Glutamatergic neuron (in vitro differentiated cells): ENCODE measurements at places on chromosomes 16 and 17. TPM values are rescaled to one million over a fixed set of nuclear protein-coding genes. Genes with fewer than 3 reads are reported as not detected.

GRCh38 chr17:34098699-34099098 is 156.4 kb upstream of the CCL2 start:
- H3K27ac ChIP-seq = no peak overlapping the region
- peaks cover 11% of the 10 kb centered on the region for H3K4me1 ChIP-seq

The PRCD gene
- total RNA-seq = 1.4 TPM

DNA sequence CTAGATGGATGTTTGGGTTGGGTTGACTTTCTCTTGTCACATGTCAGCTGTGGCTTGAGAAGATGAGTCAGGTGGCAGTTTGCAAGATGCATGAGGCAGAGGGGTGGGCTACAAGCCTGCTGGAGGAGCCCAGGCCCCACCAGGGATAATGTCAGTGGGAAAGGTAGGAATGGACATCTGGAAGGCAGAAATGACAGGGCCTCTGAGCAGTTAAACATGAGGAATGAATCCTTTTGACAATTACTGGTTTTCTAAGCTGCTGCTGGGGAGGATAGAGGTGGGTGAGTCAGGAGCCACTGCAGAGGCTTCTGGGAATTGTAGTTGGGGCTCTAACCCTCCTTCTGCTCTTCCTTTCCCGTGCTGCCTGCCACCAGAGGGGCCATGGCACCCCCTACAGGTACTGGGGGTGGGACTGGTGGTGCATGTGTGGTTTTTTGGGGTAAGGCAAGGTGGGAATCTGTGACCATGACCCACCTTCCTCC is 15.7 kb downstream of the SLC52A1 start:
- no peak overlapping the region for H3K27ac ChIP-seq
- peaks cover 3% of the 10 kb centered on the region for H3K36me3 ChIP-seq
- H3K4me3 ChIP-seq = no peak overlapping the region
- no peak for DNase-seq
- no peaks in the 10 kb centered on the region for H3K4me1 ChIP-seq

- peaks cover 11% of the 10 kb centered on the region for H3K4me1 ChIP-seq
- no peak overlapping the region for H3K4me3 ChIP-seq
- no peaks in the 10 kb centered on the region for H3K36me3 ChIP-seq
- H3K27me3 ChIP-seq = no peaks in the 10 kb centered on the region
Observed at GRCh38 chr17:40490289-40490853, 11.1 kb downstream of the TNS4 start.

GRCh38 chr16:830871-831570 is 30.5 kb upstream of the GNG13 start:
- no peaks in the 10 kb centered on the region for H3K4me1 ChIP-seq
- peaks cover 9% of the 10 kb centered on the region for H3K36me3 ChIP-seq
- peaks cover 4% of the 10 kb centered on the region for H3K27me3 ChIP-seq

The EME1 gene
- 4.7 TPM for total RNA-seq

The ANKFN1 gene
- 0.96 TPM for total RNA-seq

The KRTAP9-8 gene
- not detected for total RNA-seq

DNA sequence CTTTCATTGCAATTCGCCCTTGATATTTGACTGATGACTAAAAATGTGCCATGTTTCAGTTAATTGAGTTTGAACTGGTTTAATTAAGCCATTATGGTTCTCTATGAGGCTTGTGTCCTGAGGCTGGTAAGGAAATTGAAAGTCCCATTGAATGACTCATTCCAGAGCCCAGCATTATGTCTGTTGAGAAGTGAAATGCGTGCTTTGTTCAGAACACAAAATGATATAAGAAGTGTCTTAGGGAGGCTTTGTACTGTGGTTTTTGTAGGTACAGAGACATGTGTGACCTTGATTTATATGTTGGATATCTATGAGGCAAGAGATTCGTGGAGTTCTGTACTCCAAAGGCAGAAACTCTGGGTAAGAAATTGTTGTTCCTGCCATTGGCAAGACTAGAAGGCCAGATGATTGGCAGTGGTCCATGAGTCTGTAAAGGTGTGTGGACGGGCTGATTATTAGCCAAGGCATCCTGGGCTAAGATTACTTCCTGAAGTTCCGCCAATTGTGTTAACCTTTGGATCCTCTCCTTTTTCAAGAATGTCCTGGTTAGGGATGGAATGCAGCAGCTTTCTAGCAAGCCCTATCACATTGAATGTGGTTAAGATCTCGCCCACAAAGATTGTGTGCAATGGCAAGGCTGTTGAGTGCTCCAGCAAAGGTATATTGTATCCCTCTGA is 103.7 kb downstream of the NPIPB5 start:
- peaks cover 3% of the 10 kb centered on the region for H3K4me1 ChIP-seq
- H3K4me3 ChIP-seq = no peak overlapping the region
- H3K27me3 ChIP-seq = no peaks in the 10 kb centered on the region
- peaks cover 5% of the 10 kb centered on the region for H3K36me3 ChIP-seq
- DNase-seq = no peak

GRCh38 chr16:2296661-2297505 is 29.0 kb upstream of the RNPS1 start:
- no peaks in the 10 kb centered on the region for H3K4me1 ChIP-seq
- no peaks in the 10 kb centered on the region for H3K36me3 ChIP-seq
- DNase-seq = peak; percentile 45

The CBFA2T3 gene
- 126 TPM for total RNA-seq

The SRCIN1 gene
- total RNA-seq = 20.8 TPM

DNA sequence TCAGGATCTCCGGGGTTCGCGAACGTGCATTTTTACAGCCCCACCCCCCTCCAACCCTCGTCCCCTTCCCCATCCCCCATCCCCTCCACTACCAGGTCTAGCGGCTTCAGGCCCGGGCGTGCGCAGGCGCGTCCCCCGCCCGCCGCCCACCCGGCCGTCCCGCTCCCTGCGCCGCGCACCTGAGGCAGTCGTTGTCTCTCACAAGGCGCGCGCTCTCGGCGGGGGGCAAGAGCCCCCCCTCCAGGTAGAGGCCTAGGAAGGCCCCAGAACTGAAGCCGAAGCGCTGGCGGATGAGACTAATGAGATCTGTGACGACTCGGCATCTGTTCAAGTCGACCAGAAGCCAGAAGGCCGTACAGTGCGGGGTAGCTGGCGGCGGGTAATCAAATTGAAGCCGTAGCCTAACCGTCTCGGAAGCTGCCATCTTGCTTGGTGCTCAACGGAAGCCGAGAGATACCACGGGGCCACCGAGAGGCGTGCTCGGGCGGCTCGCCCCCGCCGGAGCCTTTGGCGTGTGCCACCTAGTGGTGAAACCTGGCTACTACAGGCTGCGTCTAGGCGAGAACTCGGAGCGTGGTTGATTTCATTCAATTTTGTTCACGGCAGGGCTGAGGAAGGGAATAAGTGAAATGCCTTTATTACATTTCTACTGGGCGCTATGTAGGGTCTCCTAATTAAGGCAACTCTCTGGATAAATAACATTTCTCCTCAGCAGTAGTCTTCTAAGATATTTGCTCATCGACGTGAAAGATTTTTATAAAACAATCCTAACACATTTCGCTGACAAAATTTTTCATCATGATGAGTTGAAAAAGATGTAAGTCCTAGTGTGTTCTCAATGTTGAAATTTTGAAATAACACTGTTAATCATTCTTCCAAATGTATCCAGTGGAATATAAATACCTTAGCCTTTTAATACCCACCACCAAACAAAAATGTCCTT is at the start of gene COIL:
Gene COIL, minus strand, starts transcription at position 455 of the 943 bp plus-strand sequence. Its CDS starts 31 bp downstream, at position 424.
- H3K4me1 ChIP-seq = peaks cover 4% of the 10 kb centered on the region
- peak within 1 kb of the TSS; percentile 80 for H3K4me3 ChIP-seq
- peak; percentile 95 for DNase-seq
- peaks cover 2% of the 10 kb centered on the region for H3K27me3 ChIP-seq
- H3K36me3 ChIP-seq = no peaks in the 10 kb centered on the region
- peak within 1 kb of the TSS; percentile 90 for H3K27ac ChIP-seq

DNA sequence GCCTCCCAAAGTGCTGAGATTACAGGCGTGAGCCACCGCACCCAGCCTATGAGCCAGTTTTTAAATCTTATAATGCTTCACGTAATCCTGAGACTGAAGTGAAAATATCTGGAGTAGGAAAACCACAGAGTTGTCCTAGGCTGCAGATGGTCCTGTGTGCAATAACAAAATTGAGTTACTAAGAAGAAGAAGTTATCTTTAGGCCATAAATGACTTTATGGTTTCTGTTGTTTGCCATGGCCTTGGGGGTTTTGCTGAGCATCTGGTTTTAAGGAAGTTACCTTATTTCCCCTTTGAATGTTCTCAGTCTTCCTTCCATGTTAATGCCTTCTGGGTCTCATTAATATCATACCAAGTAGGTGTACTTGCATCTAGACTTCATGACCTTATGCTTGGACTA is 16.5 kb downstream of the NMT1 start:
- DNase-seq = no peak
- H3K27ac ChIP-seq = no peak overlapping the region
- H3K36me3 ChIP-seq = peaks cover 3% of the 10 kb centered on the region
- H3K27me3 ChIP-seq = no peaks in the 10 kb centered on the region
- peaks cover 7% of the 10 kb centered on the region for H3K4me1 ChIP-seq

DNA sequence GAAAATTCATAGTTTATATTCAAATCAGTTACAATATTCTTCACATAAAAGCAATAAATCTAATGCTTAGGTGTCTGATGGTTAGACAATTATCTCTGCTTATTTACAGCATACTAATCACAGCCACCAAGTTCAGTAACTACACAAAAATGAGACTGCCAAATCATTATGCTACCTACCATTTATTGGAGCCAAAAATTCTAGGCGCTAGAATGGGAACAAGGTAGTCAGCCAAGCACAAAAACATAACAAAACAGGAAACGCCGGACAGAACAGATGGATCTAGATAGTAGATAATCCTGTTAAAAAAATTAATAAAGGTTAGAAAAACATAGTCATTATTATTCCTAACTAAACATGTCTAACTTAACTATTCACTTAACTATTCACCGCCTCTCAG is 3.6 kb downstream of the ARL6IP1 start:
- H3K36me3 ChIP-seq = no peaks in the 10 kb centered on the region
- H3K4me1 ChIP-seq = peaks cover 13% of the 10 kb centered on the region
- no peak overlapping the region for H3K4me3 ChIP-seq
- peak overlapping the region; percentile 48 for H3K27ac ChIP-seq
- no peak for DNase-seq

GRCh38 chr16:88798772-88799455 is 4.7 kb upstream of the CDT1 start:
- no peak overlapping the region for H3K27ac ChIP-seq
- no peak for DNase-seq
- no peaks in the 10 kb centered on the region for H3K4me1 ChIP-seq
- H3K4me3 ChIP-seq = no peak overlapping the region
- peaks cover 1% of the 10 kb centered on the region for H3K27me3 ChIP-seq
